Adipocyte (in vitro differentiated cells): ENCODE measurements at places on chromosomes 11 and 22.
A peak's percentile ranks its signal among the peaks of the same experiment; 100 is the strongest.

DNA sequence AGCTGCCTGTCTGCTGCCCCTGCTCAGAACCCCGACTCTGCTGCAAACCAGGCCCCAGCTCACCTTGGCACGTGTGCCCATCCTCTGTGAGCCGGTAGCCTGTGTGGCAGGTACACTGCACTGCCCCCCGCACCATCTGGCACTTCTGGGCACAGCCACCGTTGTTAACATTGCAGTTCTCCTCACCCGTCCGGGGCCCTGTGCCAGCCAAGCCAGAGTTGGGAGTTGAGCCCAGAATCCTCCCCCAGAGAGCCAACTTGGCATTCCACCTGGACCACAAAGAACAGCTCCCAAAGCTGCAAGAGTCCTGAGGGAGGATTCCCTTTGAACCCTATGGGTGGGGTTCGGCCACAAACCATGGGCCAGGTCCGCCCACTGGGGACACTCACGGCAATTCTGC lies 22.5 kb downstream of the LRP4 start:
- DNase-seq, result no peak

DNA sequence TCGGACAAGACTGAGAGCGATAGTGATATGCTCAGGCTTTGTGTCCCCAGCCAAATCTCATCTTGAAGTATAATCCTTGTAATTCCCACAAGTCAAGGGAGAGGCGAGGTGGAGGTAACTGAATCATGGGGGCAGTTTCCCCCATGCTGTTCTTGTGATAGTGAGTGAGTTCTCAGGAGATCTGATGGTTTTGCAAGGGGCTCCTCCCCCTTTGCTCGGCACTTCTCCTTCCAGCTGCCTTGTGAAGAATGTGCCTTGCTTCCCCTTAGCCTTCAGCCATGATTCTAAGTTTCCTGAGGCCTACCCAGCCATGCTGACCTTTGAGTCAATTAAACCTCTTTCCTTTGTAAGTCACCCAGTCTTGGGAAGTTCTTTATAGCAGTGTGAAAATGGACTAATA lies 7.5 kb upstream of the FOLR2 start:
- no peak for DNase-seq

DNA sequence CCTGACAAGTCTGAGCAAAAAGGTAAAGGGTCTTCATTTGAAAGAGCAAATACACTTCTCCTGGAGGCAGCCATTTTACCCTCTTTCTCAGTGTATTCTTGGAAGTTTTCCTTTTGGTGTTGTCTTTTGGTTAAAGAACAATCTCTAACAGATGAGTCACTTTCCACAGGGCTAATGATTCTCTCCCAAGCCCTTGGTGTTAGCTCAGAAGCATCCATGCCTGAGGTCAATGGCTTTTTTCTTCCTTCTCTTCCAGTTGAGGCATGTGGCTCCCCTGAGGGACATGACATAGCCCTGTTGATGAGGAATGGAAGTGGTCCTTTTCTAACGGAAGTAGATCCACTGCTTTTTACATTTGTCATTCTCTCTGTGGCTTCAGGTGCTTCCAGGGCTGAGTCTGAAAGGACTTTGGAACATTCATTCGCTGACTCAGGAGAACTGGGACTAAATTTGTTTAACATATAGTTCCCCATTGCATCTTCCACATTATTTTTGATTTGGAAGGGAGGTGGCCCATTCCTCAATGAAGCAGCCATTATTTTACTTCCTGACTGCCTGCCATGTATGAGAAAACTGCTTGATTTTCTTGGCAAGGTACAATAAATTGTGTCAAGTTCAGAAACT lies 13.8 kb upstream of the POGLUT3 start:
- DNase-seq, result peak; percentile 42

DNA sequence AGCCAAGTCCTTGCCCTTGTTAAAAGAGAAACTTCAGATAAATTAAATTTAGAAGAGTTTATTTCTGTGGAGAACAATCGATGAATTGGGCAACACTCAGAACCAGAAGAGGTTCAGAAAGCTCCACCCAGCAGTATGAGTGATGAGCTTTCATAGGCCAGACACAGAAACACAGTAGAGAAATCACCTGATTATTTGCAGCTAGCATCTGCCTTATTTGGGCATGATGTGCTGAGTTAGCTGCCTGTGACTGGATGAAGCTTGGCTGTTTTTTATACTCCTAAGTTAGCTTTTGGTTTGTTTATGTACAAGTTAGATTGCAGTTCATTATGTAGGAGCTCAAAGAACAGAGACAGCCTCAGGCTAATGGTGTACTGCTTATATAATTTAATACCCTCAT lies 269.5 kb upstream of the SESN3 start:
- DNase-seq, result peak; percentile 51

GRCh38 chr11:71502026-71502425 lies 25.0 kb upstream of the KRTAP5-7 start:
- no peak for DNase-seq

DNA sequence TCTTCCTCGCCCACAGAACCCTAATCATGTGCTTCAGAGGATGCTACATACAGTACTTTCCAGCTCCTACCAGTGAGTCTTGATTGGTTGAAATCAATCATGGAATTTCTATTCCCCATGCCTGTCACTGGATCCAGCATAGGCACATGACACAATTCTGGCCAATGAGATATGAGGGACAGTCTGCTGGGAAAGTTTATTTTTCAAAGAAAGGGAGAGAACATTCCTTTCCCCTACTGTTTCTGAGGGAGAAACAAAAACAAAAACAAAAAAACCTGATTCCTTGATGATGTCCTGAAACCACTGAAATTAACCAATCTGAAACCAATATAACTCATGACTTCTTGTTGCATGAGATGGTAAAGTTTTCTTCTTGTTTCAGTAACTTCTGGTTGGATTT lies 3.3 kb upstream of the RCN1 start:
- DNase-seq, result peak; percentile 65

GRCh38 chr11:88420165-88420791 lies 82.7 kb upstream of the CTSC start:
- DNase-seq, result no peak

DNA sequence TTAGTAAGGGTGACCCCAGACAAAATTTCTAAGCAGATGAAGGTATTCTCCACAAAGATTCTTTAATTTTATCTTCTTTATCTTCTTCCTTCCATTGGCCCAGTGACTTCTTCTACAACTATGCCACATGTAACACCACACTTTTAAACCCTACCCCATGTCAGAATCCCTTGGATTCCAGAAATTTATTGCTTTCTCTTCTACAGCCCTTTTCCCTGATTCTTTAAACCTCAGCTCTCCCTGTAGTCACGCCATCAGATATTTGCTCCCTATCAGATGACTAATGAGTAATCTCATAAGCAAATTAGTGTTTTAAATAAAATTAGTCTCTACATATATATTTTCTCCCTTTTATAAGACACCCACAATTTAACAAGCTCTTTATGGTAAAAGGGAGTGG lies 423.4 kb upstream of the CHORDC1 start:
- no peak for DNase-seq

DNA sequence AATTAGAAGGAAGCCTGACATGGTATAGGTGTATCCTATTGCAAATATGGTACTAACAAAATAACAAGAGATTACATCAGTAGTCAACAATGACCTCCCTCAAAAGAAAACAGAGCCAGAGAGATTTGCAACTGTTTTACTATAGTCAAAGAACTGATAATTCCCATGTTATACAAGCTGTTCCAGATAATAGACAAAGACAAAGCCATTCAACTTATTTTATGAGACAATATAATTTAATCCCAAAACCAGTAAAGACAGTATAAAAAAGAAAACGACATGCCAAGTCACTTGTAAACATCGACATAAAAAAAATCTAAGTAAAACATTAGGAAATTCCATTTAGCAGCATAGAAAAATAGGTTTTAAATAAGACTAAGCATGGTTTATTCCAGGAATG lies 65.2 kb downstream of the PIWIL4 start:
- DNase-seq, result no peak

DNA sequence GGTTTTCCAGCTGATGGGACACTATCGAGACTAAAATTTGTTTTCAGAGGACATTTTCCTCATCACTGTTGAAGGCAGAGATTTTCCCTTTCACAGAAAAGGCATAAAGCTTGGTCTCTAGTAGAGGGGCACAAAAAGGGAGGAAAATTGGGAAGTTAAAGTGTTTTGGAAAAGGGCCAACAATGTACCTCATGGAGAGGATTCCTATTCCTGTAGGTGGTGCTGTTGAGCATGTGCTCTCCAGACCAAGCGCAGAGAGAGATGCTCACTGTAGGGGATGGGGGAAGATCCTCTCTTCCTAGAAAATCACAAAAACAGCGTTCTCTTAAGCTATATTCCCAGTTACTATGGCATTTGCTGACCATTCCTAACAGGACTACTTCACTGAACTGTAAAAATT lies 44.9 kb downstream of the OR4C46 start:
- DNase-seq, result no peak

GRCh38 chr22:33842421-33843094 lies 77.7 kb downstream of the LARGE1 start:
- no peak for DNase-seq

GRCh38 chr11:69431893-69432738 lies 49.3 kb upstream of the LINC01488 start:
- no peak for DNase-seq

DNA sequence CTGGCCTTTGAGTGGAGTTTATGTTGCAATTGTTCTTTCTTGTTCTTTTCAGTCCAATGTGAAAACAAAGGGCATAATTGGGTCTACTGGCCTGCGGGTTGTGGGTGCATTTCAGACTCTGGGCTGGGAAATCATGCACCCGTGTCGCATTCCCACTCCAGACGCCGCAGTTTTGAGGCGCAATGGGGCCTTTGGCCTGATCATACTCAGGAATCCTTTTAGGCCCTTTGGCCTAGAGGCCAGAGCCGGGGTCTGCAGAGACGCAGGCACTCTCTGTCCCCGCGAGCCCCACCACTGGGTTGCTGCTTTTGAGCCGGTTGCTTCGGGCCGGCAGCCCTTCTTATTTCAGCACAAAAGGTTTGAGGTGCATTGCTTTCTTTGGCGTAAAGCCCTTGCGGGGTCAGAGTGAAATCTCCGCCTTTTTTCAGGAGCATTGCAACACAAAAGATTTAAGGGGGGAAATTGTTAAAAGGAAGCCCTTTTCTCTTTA lies 48.4 kb upstream of the DBX1 start:
- DNase-seq, result no peak

DNA sequence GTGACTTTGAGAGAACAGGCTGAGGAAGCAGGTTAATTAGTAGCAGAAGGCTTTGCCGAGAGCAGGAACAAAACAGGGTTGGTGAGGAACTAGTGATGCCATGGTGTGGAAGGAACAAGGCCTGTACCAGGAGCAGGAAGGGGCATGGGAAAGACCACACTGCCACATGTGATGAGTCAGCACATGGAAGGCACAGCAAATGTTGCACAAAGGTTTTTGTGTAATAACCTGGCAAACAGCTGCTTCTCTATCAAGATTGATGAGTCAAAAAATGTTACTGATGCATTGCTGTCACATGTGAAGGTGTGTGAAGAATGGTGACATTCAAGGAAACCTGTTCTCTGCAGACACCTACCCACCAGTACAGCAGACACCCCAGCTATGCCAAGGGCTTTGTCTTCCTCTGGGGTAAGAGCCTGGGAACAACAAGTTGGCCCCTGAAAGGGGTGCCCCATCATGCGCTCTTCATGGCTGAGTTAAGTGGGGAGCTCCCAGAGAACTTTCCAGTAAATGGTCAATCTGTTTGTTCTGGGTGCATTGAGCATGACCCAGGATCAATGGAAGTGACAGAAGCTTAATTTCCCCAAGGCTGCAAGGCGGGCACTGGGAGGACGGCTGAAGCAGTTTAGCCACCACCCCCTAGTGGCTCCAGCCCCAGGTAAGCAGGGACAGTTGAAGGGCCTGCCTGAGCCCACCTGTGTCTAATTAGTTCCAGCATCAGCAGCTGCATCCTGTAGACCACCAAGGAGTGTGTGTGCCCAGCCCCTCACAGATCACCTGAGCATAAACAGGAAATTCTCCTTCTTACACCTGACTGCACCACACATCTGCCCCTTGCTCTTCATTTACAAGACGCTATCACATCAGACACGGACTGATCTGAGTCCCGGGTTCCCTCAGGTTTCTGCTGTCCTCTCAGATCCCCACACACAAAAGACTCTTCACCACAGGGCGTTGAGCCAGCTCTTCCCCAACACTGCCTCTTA lies 47.6 kb downstream of the GGTLC2 start:
- DNase-seq, result peak; percentile 9

DNA sequence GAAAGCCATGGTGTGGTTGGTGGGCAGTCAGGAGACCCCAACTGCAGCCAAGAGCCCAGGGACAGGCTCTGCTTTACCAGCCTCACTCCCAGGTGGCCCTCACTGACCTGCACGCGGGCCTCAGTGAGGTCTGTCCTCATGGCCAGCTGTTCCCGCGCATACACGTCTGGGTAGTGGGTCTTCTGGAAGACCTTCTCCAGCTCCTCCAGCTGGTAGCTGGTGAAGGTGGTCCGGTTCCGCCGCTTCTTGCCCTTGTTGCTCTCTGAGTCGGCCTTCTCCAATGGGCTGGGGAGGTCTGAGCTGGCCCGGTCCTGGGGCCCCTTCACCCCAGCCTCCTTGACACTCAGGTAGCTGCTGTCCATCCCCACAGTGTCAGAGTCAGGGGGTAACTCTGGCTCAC lies 34.7 kb downstream of the ALX4 start:
- no peak for DNase-seq

DNA sequence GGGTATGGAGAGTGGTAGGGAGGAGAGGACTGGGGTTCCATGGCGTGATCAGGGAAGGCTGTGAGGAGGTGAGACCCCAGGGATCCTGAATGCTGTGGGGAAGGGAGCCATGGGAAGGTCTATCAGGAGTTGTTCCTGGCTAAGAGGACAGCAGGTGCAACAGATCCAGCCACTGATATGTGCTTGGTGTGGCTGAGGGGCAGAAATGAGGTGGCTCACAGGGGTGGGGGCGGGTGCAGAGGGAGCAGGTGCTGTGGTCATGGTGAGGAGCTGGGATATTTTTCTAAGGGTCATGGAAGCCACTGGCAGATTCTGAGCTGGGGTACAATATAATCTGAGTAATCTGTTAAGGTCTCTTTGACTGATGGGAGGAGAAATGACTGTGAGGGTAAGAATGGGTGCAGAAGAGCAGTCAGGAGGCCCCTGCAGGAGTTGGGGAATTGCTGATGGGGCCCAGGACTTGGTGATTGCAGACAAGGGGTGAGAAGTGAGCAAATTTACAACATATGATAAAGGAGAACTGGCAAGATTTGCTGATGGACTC lies 31.3 kb upstream of the DMC1 start:
- DNase-seq, result no peak

- peak; percentile 76 for DNase-seq
Observed at GRCh38 chr11:64090806-64091516, 55.2 kb downstream of the FLRT1 start.

GRCh38 chr11:113315811-113316210 lies 1.4 kb downstream of the TTC12 start:
- DNase-seq, result no peak

DNA sequence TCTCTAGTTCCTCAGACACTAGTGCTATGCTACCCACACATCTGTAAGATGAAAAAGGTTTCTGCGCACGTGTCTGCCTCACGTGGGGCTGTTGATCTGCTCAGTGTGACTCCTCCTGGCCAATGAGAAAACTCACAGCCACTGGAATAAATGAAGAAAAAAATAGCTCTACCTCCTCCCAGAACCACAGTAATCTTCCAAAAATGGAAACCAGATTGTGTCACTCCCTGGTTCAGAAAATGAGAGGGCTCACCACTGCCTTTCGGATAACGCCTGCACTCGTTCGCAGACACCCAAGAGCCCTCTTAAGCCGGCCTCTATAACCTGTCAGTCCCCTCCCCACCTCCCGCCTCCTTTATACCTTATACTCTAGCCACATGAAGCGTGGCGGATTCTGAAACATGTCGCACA lies 5.1 kb downstream of the APBB1 start:
- no peak for DNase-seq

GRCh38 chr11:86919557-86920210 lies 35.5 kb downstream of the FZD4 start:
- peak; percentile 92 for DNase-seq

- DNase-seq, result no peak
Observed at GRCh38 chr11:133618544-133618943, 86.2 kb upstream of the OPCML start.
